Epithelial cell of prostate (primary cell): ENCODE measurements at places on chromosomes 11 and 22.

DNA sequence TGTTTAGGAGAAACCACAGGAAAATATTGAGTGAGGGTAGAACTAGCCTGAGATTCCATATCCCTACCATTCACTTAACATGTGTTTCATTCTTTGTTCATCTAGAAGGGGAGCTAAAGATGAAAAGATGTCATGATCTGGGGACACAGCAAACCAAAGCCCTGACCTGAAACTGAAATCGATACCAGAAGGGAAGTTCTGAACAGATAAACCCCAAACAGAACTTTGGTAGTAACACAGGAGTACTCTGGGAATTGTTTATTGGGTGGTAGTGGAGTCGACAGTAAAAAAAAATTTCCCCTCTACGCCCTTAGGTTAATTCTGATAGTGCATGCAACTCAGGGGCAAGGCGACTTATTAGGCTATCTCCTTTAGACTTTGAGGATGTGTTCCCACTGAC is 27.2 kb downstream of the OR2AT4 start:
- no peak for DNase-seq

- no peak for DNase-seq
Observed at GRCh38 chr22:49827853-49828598, at the start of gene BRD1. Gene BRD1, minus strand, starts transcription at chr22:49827873. Its CDS starts 3,556 bp downstream, at chr22:49824317.

DNA sequence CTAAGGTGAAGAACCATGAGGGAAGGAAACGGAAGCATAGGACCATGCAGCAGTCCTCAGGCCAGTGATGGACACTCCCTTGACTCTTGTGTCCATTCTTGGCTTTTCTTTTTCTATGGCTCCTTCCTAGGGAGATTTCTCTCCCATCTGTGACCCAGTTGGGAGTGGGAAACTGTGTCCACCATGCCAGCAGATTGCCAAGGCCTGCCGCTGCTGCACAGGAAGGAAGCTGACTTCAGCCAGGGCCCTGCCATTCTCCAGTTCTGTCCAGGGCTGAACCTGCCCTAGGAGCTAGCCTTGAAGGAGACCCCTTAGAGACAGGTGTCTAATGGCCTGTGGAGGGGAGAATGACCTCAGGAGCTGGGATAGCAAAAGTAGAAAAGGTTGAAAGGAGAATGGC is 17.4 kb downstream of the SSH3 start:
- no peak for DNase-seq

- no peak for DNase-seq
Observed at GRCh38 chr11:64643256-64643881, 52.3 kb downstream of the SLC22A12 start.

DNA sequence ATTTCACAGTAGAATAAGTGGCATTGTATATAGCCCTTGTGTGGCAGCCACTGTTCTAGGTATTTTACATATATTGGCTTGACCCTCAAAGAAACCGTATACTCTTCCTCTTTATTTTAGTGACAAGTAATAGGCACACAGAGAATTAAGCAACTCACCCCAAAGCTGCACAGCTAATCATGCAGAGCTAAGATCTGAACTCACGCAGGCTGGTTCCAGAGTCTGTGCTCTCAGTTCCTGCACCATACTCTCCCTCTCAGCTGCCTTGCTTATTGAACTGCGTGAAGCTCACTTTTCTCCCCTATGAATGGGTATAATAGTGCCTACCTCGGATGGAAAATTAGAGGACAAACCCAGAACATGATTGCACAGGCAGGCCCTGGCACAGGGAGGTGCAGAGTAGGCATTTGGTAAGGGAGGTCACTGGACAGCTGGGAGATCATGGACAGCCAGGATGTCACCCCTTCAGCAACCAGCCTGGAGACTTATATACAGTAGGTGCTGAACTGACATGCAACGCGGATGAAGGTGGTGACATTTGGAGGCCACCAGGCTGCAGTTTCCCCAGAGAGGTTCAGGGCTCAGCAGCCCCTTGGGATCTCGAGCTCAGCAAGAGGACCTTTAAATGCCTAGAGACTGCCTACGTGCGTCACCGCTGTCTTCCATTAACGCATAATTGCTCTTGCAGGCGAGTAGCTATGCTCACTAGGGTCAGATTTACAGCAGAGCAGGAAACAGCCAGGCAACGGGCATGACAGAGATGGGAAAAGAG is 78.4 kb upstream of the TP53I11 start:
- DNase-seq: no peak

DNA sequence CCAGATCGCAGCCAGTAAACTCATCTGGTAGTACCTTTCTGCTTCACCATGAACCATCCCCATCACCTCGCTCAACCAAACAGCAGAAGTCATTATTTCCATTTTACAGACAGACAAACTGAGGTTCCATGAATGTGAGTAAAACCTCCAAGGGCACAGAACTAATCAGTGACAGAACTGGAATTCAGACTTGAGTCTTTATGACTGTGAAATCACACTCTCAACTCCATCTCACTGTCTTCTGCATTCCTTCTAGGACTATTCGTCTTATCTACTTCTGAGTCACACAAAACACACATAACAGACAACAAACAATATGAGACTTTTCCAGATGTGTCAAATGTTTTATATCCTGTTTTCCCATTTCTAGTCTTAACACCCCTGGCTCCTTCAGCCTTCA is 9.3 kb upstream of the NUP50 start:
- DNase-seq: no peak

- no peak for DNase-seq
Observed at GRCh38 chr11:7573558-7574296, 59.9 kb downstream of the PPFIBP2 start.

DNA sequence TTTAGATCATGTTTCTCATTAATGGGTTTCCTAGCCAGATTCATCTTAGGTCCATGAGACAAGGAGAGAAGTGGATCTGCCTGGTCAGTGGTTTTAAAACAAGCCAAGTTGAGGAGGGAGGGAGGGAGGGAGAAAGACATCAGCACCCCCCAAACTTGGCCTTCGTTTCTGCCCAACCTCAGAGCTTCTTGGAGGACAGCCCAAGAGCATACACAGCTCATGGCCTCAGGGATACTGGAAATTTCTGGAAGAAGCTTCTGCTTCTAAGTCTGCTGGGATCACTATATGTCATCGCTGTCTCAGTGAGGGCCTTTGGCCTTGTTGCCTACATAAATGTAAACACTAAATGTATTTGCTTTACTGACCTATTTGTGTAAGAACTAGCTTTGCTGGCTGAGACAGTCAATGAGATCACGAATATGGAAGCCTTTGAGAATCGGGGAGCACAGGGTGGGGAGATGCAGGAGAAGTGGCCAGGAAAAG is 375.1 kb downstream of the BUD13 start:
- DNase-seq: no peak

DNA sequence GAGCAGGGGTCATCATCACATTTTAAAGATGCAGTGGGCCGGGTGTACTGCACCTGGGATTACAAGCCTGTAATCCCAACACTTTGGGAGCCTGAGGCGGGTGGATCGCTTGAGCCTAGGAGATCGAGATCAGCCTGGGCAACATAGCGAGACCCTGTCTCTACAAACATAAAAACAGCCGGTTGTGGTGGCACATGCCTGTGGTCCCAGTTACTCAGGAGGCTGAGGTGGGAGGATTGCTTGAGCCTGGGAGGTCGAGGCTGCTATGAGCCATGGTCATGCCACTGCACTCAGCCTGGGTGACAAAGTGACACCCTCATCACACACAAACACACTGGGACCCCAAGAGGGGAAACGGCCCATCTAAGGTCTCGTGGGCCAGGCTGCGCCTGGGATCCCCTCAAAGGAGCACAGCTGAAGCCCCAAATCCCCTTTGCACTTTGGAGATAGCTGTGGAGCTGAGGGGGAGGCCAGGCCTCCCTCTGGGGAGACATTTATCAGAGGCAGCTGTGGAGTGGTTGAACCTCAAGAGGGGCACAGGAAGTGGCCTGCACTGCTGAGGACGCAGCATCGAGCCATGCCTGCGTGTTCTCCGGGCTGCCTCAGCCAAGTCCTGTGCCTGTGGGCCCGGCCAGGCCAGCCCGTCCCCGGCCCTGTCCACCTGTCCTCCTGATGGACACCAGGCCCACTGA is 27.5 kb downstream of the OSBPL5 start:
- DNase-seq: no peak

DNA sequence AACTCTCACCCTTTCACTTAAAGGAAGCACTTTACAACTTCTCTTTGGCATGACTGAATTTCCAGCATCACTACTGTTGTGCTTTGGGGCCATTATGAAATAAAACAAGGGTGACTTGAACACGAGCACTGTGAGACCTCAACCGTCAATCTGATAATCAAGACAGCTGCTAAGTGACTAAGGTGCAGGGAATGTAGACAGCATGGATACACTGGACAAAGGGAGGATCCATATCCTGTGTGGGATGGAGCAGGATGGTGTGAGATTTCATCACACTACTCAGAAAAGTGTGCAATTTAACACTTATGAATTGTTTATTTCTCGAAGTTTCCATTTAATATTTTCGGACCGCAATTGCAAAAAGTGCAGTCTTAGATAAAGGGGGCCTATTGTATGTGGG is 16.1 kb upstream of the EXPH5 start:
- DNase-seq: no peak

- no peak for DNase-seq
Observed at GRCh38 chr22:35727436-35727835, 9.8 kb downstream of the APOL5 start.

GRCh38 chr11:22577854-22578253 is 47.8 kb downstream of the FANCF start:
- DNase-seq: no peak

GRCh38 chr22:35977136-35977535 is 51.5 kb downstream of the RBFOX2 start:
- no peak for DNase-seq

DNA sequence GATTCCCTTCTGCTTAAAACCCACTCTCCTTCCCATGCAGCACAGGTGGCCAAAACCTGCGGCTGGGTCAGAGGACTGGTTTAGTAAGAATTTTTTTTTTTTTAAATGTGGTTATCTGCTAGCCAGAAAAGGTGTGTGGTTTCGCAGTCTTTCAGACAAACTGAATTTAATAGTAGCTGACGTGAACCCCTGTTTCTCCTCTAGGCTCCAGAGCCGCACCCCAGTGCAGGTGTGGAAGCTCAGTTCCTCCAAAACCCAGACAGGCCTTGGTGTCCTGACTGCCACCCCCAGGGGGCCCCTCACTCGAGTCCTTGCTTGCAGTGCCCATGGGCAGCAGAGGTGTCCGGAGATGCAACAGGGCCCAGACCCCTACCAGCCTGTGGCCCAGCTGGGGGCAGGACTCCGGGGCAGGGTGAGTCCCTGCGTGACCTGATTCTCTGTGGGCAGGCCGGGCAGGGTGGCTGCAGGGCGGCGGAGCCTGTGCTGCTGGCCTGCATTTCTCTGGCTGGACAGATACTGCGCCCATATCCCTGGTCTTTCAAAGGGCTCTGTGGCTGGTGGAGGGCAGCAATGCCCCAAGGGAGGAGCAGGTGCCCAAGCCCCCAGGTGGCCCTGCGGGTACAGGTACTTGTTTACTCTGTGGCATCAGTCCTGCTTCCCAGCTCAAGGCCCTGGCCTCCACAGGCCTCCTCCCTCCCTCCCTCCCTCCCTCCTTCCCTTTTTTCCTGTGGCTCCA is 15.2 kb downstream of the KCNQ1 start:
- DNase-seq: no peak
